ENCODE measurements at places on chromosomes 12 and 14.

GRCh38 chr12:76927170-76927784 is 48.5 kb upstream of the CSRP2 start:
- no peak for DNase-seq

DNA sequence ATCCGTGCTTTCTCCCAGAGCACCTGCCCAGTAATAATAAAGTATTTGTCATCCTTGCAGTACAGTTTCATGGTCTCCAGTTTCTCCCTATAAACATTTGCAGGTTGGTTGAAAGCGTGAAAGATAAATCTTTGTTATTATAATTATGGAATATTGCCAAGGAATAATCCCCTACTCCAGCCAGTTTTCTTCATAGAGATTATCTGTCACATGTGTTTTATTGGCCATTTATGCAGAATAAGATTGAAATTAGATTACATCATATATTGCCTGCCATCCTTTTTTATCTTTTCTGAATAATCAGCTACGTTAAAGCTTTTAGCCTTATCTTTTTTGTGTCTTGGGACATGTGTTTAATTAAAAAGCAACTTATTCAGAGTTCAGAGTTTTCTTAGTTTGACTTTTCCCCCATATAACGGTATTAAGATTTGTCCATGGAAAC is 168.0 kb downstream of the KICS2 start:
- DNase-seq, result no peak

GRCh38 chr14:104444159-104445030 is 135.2 kb upstream of the C14orf180 start:
- no peak for DNase-seq

GRCh38 chr12:105449431-105449830 is 118.9 kb downstream of the C12orf75 start:
- no peak for DNase-seq

DNA sequence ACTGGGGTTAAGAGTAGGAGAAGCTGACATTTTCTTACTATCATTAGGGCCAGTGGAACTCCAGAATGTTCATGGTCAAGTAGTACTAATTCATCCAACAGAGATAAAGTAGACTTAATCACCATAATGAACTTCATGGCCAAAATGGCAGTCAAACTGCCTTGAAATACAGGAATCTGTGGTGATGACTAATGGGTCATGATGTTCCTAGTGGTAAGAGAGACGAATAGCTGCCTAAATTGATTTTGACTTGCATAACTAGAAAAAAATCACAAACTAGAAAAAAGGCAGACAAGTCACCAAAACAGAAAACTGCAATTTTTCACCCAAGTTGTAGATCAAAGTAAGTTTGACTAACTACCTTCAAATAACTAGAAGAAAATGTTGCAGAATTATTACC is 138.5 kb downstream of the MGAT4C start:
- no peak for DNase-seq

GRCh38 chr14:32345311-32345791 is 16.3 kb downstream of the AKAP6 start:
- no peak for DNase-seq

DNA sequence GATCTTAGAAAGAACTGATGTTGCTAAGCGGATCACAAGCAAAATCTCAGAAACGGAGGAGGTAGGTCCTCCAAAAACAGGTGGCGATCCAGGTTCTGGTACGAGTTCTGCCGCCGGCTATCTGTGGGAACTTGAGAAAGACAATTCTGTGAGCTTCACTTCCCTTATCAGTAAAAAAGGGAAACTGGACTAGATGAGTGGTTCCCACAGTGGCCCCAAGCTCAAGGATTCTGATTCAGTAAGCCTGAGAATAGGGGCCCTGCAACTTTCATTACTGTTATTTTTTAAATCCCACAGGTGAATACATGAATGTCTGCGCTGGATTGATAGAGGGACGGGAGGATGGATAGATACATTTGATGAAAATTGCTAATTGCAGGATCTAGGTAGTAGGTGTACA is 160.2 kb downstream of the PPM1H start:
- no peak for DNase-seq

- no peak for DNase-seq
Observed at GRCh38 chr14:62103464-62103863, 341.2 kb downstream of the SNAPC1 start.
